Gastroesophageal sphincter (tissue), 4 donors: ENCODE measurements at places on chromosomes 6 and 20.
A peak's percentile ranks its signal among the peaks of the same experiment; 100 is the strongest.

- no peak for ATAC-seq
These were observed 132.5 kb downstream of the OLIG3 start for GRCh38 chr6:137361701-137362100.

GRCh38 chr20:22098511-22098910, 393.0 kb downstream of the PAX1 start:
- ATAC-seq, result no peak

DNA sequence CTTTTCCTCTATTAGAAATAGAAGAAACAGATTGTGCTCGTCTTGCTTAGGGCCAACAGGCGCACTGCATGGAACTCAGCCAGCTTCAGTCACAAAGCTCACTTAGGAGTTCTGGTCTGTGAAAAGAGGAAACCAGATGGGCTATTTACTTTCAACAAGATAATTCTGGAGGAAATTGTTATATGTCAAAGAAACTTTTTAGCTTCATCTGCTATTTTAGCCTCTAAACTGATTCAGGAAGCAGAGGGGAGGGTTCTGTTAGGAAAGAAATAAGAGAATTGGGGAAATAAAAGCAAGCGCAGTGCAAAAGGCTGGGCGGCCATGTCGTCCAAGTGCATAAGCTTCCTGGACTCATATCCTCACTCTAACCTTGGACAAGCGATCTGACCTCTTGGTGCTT, 21.3 kb downstream of the PRKN start:
- peak; percentile 78 for ATAC-seq

DNA sequence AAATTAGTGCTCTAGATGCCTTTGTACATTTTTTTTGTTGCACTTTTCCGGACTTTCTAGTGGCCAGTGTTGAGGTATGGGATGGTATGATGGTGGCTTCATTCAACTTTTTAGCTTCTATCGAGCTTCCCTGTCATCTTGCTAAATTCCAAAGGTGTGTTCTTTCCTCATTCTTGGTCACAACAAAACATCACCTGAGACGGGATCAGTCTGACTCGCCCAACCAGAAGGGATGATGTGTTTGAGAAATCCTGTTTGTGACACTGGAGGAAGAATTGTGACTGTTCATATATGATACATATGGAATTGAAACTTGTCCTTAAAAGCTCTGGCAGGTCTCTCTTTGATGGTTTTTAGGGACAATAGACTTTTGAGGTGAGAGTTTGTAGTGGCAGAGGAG, 33.8 kb downstream of the KCNS1 start:
- ATAC-seq, result no peak

GRCh38 chr6:93604951-93605350, 185.6 kb upstream of the EPHA7 start:
- no peak for ATAC-seq

GRCh38 chr20:52127309-52127708, 64.3 kb downstream of the ZFP64 start:
- no peak for ATAC-seq

DNA sequence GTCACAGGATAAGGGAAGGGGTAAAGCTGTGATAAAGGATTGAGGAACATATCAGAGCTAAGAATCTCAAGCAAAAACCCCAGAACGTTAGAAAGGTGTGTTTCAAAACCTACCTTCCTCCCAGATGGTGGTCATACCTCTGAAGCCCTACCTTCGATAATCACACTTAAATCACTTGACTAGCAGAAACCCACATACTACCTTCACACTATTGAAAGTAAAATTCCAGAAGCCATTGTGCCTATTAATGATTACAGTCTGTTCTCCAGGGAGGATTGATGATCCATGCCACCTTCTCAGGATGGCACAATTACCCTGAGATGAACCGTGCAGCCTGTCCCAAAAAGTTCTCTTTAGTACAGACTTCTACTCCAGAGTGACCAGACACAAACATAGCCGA, 72.3 kb upstream of the SOX4 start:
- no peak for ATAC-seq
